ENCODE measurements at places on chromosomes 5 and 9. TPM values are rescaled to one million over a fixed set of nuclear protein-coding genes. Genes with fewer than 3 reads are reported as not detected.

Gene IL7R
- total RNA-seq: 1.6 TPM

Gene CCL27
- not detected for total RNA-seq

Gene WWC1
- total RNA-seq: 40.7 TPM

Gene SPTLC1
- 152 TPM for total RNA-seq

Gene MLANA
- total RNA-seq: not detected

Gene PFN3
- not detected for total RNA-seq
